Regular cardiac myocyte (primary cell): ENCODE measurements at places on chromosomes 12 and 14. TPM values are rescaled to one million over a fixed set of nuclear protein-coding genes. Genes with fewer than 3 reads are reported as not detected.

CLMN gene
- total RNA-seq = 0.58 and 3.9 TPM in 2 replicates

SNX6 gene
- total RNA-seq = 163 and 213 TPM in 2 replicates

KRT71 gene
- total RNA-seq = not detected in 2 replicates

CCDC177 gene
- total RNA-seq = under 0.01 TPM in 2 replicates
